Activated CD8-positive, alpha-beta memory T cell treated with anti-CD3 and anti-CD28 coated beads for 1 hour (primary cell): ENCODE measurements at places on chromosomes 7 and 10.

- DNase-seq: no peak
These were observed 261.2 kb downstream of the PPP1R3A start for GRCh38 chr7:113657603-113658002.

GRCh38 chr7:81632418-81632817, 137.4 kb downstream of the HGF start:
- DNase-seq: no peak

- DNase-seq: no peak
These were observed 58.4 kb upstream of the FZD8 start for GRCh38 chr10:35700487-35700882.

DNA sequence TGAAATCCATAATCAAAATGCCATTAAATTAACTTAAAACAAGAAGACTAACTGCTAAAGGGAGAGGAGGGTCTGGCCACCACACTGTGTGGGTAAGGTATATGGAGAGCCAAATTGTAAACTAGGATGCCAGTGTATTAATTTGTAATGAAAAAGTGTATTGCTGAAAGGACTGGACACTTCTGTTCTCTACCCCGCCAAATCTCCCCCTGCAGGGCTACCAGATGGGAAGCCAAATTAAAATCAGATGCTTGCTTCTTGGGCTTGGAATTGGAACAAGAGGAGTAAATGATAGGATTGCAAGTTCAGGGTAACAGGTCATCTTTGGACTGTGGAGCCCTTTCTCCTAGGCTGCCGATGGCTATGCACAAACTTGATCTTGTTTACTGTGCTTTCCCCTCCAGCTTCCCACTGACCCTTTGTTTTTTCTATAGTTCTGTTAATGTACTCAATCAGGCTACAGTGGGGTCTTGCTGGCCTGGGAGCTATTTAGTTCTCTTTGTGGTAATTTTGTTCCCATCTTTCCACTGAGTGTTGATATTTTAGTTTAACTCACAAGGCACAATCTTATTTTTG, 932.1 kb upstream of the C7orf33 start:
- DNase-seq: no peak
